ENCODE measurements at places on chromosomes 7 and 10.

DNA sequence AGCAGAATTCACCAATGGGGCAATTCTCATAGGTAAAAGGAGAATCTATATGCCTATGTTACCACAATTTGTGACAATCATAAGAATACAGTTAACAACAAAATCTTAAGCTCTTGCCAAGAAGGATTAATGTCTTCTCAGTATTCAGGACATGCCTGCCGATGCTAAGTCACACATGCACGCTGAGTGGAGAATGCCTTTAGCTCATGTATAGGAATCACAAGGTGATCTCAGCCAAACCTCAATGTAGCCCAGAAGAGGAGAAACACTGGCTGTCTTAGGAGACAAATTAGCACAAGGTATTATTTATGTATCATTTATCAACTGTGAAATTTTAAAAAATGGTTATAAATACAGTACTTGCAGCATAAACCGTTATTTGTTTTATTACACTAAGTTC is 2.7 kb downstream of the HTR7 start:
- no peak for DNase-seq

- no peak for DNase-seq
Measured at GRCh38 chr7:132140341-132140740, 435.9 kb downstream of the PLXNA4 start.

GRCh38 chr7:21076574-21076973 is 289.9 kb upstream of the SP8 start:
- no peak for DNase-seq

DNA sequence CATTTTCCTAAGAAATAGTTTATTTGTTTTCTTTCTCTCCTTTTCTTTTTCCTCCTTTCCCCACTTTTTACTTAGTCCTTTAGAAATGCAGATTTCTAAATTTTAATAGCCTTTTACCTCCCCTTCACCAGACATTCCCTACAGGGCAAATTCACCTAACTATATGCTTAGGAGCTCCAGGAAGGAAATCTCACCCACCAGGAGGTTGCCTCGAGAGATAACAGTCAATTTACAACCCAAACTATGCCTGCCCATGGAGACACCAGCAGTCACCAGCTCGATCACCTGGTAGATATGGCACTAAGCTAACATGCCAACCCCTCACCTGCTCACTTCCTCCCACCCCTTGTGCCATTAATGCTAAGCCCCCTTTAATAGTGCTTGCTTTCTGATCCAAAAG is 25.2 kb upstream of the CREB3L2 start:
- DNase-seq = no peak

DNA sequence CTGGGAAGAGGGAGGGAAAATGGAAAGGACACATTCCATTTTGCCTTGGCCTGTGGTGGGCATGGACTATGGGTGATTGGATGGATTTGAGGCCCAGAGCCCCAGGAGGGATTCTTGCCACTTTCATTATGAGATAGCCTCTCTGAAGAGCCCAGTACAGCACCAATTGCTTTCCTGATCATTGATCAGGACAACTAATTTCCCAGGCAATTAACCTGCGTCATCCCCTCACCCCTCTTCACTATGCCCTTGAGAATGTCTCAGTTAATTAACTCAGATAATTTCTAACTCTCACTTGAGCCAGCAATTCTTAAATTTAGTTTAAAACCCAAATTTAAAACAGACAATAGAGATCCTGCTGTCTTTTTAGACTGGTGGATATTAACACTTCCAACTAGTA is 13.5 kb upstream of the PLEKHA1 start:
- DNase-seq = no peak

GRCh38 chr7:46927131-46927810 is 654.6 kb downstream of the TNS3 start:
- DNase-seq = no peak

GRCh38 chr7:77524731-77525130 is 12.4 kb upstream of the PTPN12 start:
- DNase-seq = no peak

DNA sequence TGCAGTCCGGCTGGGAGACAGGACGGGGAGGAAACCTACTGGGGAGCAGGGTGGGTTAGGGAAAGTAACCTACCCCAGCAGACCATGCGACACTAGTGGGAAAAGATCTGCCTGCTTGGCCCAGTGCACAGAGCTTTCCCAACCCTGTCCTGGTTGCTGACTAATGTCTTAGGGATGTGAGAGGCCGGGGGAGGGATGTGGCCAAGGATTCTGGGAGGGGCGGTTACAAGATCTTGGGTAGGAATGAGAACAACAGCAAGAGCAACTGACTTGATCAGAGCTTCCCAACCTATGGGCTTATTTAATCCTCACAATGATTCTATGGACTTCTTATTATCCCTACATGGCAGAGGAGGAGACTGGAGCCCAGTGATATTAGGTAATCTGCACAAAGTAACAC is 24.0 kb upstream of the EIF5AL1 start:
- DNase-seq = no peak

DNA sequence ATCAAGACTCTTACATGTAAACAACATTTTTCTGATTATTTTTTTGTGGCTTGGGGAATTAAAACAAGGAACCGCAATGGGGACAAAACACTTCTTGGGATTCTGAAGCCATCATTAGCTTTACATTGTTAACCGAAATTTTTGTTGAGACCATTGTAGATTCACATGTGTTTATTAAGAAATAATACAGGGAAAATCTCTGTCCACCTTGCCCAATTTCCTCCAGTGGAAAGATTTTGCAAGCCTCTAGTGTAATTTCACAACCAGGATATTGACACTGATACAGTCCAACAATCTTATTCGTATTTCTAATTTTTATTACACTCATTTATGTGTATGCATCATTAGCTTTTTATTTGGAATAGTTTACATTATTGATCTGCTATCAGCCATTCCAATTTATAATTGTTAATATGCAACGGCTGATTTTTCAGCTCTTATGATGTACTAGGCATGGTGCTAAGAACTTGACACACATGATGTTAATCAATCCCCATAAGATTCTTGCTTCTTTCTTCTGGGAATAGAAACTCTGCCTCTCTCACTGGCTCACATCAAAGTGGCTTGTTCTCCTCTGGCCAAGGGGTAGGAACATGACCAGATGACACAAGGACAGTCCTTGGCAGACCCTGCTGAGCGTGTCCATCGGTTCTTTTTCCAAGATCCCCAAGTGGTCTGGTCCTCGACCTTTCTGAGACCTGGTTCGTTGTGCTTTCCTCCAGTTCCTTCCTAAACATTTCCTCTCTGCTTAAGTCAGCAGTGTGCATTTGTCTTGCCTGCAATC is 137.6 kb downstream of the ADAM12 start:
- DNase-seq = no peak

DNA sequence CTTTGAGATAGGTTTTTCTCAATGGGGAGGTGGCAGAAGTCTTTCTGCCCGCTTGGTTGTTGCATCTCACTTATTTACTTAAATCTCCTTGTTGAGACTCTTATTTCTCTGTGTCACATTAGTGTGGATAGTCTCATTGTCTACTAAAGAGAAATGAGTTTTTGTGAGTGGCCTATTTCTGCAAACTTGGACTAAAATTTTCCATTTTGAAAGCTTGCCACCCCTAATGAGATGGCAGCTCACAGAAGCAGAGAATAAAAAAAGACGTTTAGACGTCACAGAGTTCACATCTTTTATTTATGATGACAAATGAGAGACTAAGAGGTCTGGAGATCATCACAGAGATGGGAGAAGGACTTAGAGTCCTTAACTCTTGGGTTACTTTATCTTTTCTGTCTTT is 262.7 kb upstream of the PHYHIPL start:
- no peak for DNase-seq

DNA sequence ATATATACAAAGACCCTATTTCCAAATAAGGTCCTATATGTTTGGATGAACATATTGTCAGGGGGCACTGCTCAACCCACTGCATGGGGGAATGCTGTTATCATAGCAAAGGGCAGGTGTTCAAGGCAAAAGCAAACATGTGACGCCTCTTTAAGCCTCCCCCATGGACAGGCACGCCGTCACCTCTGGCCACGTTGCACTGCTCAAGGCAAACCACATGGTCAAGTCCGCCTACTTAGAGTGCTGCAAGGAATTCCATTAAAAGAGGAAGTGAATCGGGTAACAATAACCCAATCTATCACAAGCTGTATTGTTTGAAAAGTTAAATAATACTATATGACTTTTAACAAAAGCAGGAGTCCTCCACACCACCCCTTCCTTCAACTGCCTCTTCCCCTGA is 8.8 kb upstream of the CALD1 start:
- no peak for DNase-seq

DNA sequence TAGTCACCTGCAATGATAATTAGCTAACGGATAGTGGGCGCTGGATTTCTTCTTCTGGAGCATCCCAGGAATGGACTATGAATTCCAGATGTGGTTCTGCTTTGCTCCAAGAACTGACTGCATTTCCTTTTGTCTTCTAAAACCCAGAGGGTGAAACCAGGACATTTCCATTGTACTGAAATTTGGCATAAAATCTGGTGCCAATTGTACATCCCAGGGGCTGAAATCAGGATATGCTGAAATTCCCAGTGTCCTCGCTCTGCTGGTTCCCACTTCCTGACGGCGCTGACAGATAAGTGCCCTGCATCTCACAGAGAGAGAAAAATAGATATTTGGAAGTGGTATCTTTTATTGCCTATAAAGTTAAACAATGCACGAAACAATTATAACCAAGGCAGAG is 31.9 kb downstream of the RBM20 start:
- no peak for DNase-seq

DNA sequence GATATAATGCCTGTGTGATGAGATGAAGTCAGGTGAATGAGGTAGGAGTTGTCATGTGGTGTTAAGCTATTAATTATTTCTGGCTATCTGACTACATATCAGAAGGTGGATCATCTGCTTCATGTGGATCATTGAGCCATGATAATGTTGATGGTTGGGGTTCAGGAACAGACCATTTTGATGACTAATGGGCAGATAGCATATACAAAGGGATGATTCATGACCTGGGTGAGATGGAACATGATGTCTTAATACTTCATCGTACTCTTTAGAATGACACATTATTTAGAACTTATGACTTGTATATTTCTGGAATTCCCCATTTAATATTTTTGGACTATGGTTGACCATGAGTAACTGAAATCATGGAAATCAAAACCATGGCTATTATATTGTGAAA is 155.1 kb downstream of the OR13A1 start:
- no peak for DNase-seq

GRCh38 chr7:1666823-1667565 is 3.1 kb upstream of the ELFN1 start:
- DNase-seq = no peak

- DNase-seq = no peak
Measured at GRCh38 chr10:129678186-129678585, 211.1 kb downstream of the MGMT start.

DNA sequence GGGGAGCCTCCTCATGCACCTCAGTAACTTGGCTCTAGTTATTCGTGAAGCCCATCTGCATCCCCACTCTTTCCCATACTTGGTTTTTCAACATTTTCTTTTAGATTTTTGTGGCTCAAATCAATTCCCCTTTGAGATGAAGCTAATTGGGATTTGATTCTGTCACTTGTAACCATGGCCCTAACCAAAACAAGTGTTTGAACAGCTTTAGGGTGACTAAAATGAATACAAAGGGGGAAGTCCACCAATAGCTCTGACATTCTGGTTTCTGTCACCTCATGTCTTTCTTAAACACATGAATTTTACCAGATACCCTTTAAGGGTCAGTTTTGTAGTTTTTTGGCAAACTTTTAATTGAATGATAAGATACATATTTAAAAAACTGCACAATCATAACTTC is 87.0 kb downstream of the PCGF5 start:
- DNase-seq = no peak

DNA sequence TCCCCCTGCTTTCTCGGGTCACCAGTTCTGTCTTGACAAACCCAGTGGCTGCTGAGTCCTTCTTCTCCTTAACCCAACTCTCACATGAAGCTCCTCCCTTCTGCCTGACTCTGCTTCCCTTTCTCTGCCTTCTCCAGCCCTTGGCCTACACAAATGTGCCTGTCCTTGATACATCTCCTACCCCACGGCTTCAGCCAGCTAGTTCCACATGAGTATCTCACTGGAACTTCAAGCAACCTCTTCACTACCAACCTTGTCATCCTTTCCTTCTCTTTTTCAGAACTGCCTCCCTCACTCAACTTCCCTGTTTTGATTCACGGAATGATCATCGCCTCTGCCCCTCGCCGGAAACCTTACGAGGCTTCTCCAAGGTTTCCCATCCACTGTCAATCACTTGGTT is 55.9 kb downstream of the PDIA4 start:
- no peak for DNase-seq

DNA sequence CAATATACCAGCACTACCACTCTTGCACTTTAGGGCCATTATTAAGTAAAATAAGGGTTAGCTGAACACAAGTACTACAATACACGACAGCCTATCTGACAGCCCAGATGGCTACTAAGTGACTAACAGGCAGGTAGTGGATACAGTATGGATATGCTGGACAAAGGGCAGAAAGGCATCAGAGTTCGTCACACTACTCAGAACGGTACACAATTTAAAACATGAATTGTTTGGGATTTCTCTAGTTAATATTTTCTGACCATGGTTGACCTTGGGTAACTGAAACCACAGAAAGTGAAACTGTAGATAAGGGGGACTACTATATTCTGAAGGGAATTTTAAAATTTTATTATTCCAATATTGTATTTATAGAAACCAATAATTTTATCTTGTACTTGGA is 101.3 kb upstream of the SKAP2 start:
- DNase-seq = no peak

- no peak for DNase-seq
Measured at GRCh38 chr7:64485623-64486022, 77.2 kb downstream of the ZNF680 start.

DNA sequence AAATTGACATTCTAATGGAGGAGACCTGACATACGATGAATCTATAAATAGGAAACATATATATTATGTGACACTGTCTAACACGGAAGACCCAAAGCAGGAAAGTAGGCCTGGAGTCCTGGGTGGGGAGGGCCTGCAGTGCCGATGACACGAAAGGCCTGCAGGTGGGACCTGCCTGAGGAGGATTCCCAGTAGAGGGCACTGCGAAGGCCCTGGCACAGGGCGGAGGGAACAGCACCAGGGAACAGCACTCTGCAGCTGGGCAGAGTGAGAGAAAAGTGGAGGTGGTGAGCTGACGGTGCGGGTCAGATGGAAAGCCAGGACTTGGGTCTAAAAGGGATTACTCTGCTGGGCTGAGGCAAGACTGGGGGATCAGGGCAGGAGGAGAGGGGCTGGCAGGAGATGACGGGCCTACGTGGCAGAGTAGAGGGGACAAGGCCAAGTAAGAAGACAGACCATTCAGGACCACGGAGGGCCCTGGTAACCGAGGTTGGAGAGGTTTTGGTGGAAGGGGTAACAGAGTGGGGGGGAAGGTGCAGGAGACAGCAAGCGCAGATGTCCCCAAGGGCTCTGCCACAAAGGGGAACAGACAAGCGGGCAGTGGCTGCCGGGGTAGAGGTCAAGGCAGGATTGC is 8.1 kb downstream of the ZNF746 start:
- DNase-seq = no peak

GRCh38 chr10:112308125-112308502 is 24.9 kb downstream of the TECTB start:
- no peak for DNase-seq

DNA sequence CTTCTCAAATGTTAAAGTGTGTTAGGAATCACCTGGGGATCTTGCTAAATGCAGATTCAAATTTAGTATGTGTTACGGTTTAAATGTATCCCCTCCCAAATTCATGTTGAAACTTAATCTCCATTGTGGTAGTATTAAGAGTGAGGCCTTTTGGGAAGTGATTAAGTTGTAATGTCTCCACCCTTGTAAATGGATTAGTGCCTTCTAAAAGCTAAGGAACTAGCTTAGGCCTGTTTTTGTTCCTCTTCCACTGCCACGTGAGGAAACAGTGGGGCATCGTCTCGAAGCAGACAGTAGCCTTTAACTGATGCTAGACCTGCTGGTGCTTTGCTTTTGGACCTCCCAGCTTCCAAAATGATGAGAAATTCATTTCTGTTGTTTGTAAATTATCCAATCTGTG is 52.3 kb upstream of the SEMA3D start:
- no peak for DNase-seq
